ENCODE measurements at places on chromosomes 4 and X. TPM values are rescaled to one million over a fixed set of nuclear protein-coding genes. Genes with fewer than 3 reads are reported as not detected.

DNA sequence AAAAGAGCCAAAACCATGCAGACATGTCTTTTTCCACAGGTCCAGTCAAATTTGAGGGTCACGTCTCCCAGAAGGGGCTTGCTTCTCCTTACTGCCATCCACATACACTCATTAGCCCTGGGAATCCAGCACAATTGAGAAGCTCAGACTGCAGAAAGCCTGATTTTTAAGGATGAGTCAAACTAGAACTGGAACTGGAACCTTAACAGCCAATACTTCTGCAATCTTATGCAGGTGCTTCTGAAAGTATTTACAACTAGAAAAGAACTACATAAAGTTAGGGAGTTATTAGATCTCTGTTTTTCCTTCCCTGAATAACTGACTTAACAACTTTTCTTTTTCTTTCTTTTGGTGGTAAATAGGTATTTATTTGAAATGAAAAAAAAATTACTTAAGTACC, 86.3 kb downstream of the CDS1 start:
- no peak for DNase-seq

- DNase-seq = no peak
These were observed 116.6 kb downstream of the SHOX start for GRCh38 chrX:747176-747575.

DNA sequence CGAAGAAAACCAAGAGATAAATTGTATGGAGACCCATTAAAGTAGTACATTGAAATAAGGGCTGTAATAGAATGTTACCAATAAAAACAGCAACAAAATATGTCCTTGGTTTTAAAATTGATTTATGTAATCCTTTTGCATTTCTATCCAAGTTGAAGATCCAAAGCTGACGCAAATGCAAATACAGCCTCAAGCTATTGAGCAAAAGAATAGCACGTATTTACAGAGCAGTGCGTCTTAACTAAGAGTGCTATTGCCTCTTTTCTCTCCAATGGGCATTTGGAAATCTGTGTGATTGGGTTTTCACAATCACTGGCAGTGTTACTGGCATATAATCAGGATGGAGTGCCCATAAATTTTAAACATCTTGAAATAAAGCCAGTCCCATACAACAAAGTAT, 417.4 kb downstream of the TLL1 start:
- no peak for DNase-seq

DNA sequence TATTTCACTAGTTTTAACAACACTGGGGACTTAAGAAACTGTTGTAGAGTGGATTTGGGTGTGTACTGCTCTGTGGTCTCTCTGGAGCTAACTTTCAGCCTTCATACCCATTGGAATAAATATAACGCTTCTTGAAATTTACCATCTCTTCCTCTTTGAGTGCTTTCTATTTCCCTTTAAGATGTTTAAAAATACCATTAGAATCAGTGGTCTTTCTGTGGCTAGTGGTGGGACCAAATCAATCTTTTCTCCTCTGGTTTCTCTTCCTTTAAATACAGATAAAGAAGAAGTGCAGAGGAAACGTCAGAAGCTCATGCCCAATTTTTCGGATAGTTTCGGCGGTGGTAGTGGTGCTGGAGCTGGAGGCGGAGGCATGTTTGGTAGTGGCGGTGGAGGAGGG, 92.0 kb downstream of the NFKB1 start:
- no peak for DNase-seq

DNA sequence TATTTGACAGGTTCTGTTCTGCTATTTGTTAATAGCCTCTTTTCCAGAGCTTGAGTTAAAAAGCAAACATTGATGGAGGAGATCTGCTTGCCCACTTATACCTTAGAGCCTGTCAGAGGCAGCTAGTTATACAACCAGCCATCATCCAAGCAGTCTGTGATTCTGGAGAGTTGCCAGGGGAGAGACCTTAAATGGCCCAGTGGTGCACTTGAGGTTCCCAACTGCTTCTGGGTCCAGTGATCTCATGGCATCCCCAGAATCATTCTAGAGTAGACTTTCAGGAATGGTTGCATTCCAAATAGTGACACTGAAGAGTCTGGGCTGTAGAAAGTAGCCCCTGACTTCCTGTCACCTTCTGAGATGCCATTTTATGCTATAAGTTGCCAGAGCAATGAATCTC, 160.7 kb downstream of the FHIP1A start:
- DNase-seq = no peak

- no peak for DNase-seq
These were observed 39.3 kb upstream of the FHDC1 start for GRCh38 chr4:152896811-152897210.

DNA sequence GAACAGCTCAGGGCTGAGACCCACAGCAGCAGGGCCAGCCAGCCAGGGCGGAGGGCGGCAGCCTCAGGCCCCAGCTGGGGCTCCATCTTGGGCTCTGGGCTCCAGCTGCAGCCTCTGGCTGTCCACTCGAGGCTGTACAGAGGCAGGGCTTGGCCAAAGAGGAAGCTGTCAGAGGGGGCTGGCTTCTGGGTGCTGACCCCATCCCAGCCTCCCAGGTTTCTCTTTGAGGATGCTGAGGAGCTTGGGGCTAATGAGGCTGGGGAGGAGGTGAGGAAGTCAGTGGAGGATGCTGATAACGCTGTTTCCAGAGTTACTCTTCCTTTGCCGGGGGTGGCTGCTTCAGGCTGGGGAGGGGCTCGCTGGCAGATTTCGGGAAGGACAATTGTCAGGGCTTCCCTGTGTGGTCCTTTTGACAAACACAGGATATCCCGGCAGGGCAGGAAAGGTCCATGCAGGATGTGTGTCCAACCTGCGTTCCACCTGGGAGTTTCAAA, at the start of gene DIPK2B:
TSS of gene DIPK2B (minus strand) at position 136 of the 494 bp plus-strand sequence. CDS start at position 86, 50 bp downstream.
- DNase-seq = no peak

GRCh38 chr4:123327846-123328429, 68.7 kb upstream of the SPRY1 start:
- no peak for DNase-seq

DNA sequence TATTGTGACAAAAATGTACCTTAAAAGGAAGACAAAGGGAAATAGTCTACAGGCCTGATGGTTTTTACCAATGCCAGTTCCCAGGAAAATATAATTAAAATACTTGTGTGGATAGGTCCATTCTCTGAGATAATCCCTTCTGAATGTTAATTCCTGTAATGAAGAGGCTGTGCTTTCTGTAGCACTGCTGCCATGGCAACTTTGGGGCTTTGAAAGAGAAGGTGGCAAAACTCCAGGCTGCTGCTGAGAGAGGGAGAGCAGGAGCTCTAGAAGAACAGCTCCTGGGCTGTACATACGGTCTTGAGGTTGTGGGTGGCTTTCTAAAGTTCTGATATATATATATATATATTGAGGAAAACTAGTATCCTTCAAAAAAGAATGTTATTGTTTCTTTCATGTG, 125.4 kb downstream of the PDLIM5 start:
- DNase-seq = no peak

The PPP1R3F gene
- total RNA-seq = 7.3 TPM

Measured in NCI-H460 (cell line).